ENCODE measurements at places on chromosomes 7 and 10.

DNA sequence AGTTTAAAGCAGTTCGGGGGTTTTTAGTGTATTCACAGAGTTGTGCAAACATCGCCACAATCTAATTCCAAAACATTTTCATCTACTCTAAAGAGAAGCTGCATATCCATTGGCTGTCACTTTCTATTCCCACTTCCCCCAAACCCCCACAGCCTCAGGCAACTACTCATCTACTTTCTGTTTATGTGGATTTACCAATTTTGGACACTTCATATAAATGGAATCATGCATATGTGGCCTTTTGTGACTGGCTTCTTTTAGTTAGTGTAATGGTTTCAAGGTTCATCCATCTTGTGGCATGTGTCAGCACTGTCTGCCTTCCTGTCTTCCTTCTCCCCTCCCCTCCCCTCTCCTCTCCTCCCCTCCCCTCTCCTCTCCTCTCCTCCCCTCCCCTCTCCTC is 78.5 kb upstream of the FZD1 start:
- DNase-seq = no peak

DNA sequence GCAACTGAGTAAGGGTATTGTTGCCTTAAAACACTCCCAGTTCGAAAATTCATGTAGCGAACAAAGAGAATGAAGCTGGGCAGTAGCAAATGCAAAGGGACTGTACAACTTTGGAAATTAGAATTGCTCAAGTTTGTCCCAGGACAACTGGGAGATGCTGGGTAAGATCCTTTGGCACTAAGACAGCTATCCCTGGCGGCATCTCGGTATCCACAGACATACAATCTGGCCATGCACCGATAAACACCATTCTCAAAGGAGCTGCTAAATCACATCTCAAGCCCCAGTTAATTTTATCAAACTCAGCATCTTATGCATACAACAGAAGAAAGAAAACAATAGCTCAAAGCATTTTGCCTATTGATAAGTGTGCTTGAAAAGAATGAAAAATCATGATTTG is 177.3 kb downstream of the AMPH start:
- DNase-seq = no peak

GRCh38 chr7:108020585-108020984 is 17.6 kb upstream of the LAMB1 start:
- DNase-seq = no peak

DNA sequence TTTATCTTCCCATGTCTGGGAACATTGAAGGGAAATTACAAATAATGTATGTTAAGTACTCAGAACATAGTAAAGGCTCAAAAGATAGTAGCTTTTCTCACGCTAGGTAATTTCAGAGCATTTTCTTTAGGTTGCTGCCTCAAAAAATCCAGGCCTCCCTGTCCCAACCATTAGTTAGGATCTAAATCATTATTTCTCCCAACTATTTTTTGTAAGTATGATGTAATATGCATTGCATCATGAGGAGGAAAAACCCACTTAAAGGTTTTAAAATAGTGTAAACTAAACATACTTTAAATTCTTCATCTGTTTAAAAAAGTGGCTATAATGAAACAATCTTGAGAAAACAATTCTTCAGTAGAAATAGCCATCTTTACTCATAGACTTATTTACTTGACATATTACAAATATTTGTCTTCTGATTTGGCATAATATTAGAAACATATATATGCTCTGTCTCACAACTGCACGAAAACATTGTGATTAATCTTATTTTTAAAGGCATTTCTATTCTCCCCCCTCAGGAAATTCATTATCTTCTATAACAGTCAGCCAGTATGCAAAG is 329.3 kb downstream of the ELMO1 start:
- no peak for DNase-seq

GRCh38 chr10:52170776-52171175 is 143.3 kb upstream of the DKK1 start:
- no peak for DNase-seq

GRCh38 chr10:6962576-6962975 is 382.5 kb upstream of the PRKCQ start:
- no peak for DNase-seq

- no peak for DNase-seq
Measured at GRCh38 chr7:91239772-91240171, 24.5 kb upstream of the FZD1 start.

DNA sequence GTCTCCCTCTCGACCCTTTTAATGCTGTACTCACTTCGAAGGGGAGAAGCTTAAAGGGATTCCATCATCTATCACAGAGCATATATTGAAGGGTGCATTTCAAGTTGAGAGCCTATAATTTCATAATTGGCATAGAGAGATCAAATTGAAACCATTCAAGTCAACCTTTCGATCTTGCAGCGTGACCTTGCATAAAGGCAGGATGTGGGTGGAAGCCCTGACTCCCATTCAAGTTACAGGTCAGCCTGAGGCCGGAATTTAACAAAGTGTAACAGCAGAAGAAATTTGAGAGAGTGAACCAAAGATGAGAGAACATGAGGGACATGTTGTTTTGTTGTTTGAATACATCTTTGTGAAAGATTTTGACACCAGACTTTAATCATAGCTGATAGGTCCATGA is 195.3 kb upstream of the TPK1 start:
- DNase-seq = no peak

- no peak for DNase-seq
Measured at GRCh38 chr10:42866115-42866995, 83.8 kb downstream of the BMS1 start.
